ENCODE measurements at places on chromosomes 4 and X. TPM values are rescaled to one million over a fixed set of nuclear protein-coding genes. Genes with fewer than 3 reads are reported as not detected.
A peak's percentile ranks its signal among the peaks of the same experiment; 100 is the strongest.

TCEAL6 gene
- not detected for total RNA-seq

CYLC1 gene
- not detected for total RNA-seq

LPAR4 gene
- 0.23 TPM for total RNA-seq

PSAPL1 gene
- total RNA-seq, result not detected

MAGED2 gene
- 49.3 TPM for total RNA-seq

TACR3 gene
- total RNA-seq, result not detected

SPACA5 gene
- not detected for total RNA-seq

MAGEB2 gene
- total RNA-seq, result not detected

TRIM75 gene
- not detected for total RNA-seq

GRCh38 chrX:55486736-55487135, 2.9 kb downstream of the USP51 start:
- H3K27me3 ChIP-seq, result no peaks in the 10 kb centered on the region
- no peak overlapping the region for H3K27ac ChIP-seq
- no peak for DNase-seq
- H3K4me1 ChIP-seq, result peaks cover 6% of the 10 kb centered on the region
- H3K36me3 ChIP-seq, result no peaks in the 10 kb centered on the region
- no peak overlapping the region for H3K4me3 ChIP-seq

- no peaks in the 10 kb centered on the region for H3K4me1 ChIP-seq
- DNase-seq, result no peak
- H3K27ac ChIP-seq, result no peak overlapping the region
- H3K4me3 ChIP-seq, result no peak overlapping the region
Observed at GRCh38 chr4:4792466-4792865, 67.0 kb upstream of the MSX1 start.

DNA sequence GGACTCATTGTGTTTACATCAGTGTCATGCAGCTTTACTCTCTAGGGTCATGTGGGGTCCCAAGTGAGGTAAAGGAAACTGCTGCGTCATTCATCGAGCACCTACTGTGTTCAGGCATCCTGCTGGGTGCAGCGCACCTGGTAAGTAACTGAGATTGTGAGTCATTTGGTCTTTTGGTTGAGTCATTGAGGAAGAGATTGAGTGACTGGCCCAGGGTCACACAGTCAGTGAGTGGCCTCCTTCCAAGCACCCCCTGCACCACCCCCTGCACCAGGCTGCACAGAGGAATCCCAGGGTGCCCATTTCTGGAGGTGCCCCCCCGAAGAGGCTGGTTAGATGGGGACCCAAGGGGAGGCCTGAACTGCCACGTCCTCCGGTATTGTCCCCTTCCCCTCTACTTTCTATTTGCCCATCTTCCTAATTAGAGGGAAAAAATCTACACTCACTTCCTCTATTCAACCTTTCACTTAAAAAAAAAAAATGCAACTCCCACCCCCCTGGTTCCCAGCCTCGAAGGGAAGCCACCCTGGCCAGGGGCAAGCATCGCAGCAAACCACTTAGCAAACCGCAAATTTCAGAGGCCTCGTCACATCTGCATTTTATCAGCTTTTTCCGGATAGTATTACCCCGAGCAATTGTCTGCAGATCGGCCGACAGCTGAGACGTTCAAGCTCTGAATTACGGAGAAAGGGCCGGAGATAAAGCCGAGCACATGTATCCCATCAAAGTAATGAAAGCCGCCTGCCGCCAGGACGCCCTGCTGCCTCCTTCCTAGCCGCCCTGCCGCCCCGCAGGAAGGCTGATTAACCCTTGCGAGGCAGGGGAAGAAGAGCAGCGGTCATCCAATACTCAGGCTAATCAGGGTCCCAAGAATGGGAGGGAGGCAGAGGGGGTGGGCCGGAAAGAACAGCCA, 96.3 kb upstream of the MSX1 start:
- DNase-seq, result no peak
- H3K4me3 ChIP-seq, result peak overlapping the region; percentile 81
- H3K36me3 ChIP-seq, result no peaks in the 10 kb centered on the region
- H3K27ac ChIP-seq, result no peak overlapping the region
- H3K4me1 ChIP-seq, result peaks cover 6% of the 10 kb centered on the region

DNA sequence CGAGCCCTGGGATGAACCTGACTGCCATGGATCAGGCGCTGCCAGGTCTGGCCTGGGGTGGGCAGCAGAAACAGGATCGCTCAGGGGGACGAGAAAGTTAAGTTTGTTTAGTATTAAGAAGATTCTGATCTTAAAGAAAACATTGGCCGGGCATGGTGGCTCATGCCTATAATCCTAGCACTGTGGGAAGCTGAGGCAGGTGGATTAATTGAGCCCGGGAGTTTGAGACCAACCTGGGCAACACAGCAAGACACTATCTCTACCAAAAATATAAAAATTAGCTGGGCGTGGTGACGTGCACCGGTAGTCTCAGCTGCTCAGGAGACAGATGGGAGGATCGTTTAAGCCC, 696 bp upstream of the FLNA start:
- no peak overlapping the region for H3K4me3 ChIP-seq
- H3K36me3 ChIP-seq, result no peaks in the 10 kb centered on the region
- no peaks in the 10 kb centered on the region for H3K27me3 ChIP-seq
- no peak for DNase-seq
- H3K4me1 ChIP-seq, result peaks cover 7% of the 10 kb centered on the region
- H3K27ac ChIP-seq, result peak overlapping the region; percentile 29

DNA sequence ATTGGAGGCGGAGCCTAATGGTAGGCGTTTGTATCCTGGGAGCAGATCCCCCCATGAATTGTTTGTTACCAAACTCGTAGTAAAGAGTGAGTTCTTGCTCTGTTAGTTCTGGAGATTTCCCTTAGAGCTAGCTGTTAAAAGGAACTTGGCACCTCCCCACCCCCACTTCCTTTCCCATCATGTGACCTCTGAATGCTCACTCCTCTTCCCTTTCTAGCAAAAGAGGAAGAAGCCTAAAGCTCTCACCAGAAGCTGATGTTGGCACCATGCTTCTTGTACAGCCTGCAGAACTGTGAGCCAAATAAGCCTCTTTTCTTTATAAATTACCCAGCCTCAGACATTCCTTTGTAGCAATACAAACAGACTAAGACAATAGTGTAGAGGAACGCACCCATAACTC, 13.8 kb upstream of the ATOH1 start:
- no peak for DNase-seq
- no peaks in the 10 kb centered on the region for H3K27me3 ChIP-seq
- H3K27ac ChIP-seq, result no peak overlapping the region
- H3K4me1 ChIP-seq, result no peaks in the 10 kb centered on the region

DNA sequence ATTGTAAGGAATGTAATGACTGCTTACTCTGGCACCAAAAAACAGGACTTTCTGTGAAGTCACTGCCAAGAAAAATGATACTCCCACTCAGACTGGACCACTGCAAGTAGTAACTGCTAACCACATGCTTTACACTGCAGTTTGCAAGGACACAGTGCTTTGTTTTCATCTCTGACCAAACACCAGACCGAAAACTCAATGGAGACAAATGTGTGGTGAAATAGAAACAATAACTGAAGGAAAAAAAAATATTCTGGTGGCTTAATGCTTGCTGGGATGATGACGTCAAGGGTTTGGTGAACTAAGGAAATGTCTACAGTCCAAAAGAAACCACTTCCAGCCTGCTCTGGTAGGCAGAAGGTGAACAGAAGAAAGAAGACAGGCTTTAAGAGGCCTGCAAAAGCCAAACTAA, 13.2 kb downstream of the GPC4 start:
- no peak for DNase-seq
- peaks cover 6% of the 10 kb centered on the region for H3K27me3 ChIP-seq
- no peak overlapping the region for H3K27ac ChIP-seq
- peak overlapping the region; percentile 8 for H3K4me3 ChIP-seq
- H3K36me3 ChIP-seq, result no peaks in the 10 kb centered on the region

GRCh38 chrX:105872941-105873340, 50.6 kb downstream of the NRK start:
- H3K4me3 ChIP-seq, result no peak overlapping the region
- no peaks in the 10 kb centered on the region for H3K36me3 ChIP-seq
- no peak for DNase-seq
- H3K27ac ChIP-seq, result no peak overlapping the region

GRCh38 chrX:44101281-44101680, 128.1 kb upstream of the NDP start:
- no peaks in the 10 kb centered on the region for H3K4me1 ChIP-seq
- H3K36me3 ChIP-seq, result no peaks in the 10 kb centered on the region
- no peaks in the 10 kb centered on the region for H3K27me3 ChIP-seq
- no peak overlapping the region for H3K4me3 ChIP-seq

DNA sequence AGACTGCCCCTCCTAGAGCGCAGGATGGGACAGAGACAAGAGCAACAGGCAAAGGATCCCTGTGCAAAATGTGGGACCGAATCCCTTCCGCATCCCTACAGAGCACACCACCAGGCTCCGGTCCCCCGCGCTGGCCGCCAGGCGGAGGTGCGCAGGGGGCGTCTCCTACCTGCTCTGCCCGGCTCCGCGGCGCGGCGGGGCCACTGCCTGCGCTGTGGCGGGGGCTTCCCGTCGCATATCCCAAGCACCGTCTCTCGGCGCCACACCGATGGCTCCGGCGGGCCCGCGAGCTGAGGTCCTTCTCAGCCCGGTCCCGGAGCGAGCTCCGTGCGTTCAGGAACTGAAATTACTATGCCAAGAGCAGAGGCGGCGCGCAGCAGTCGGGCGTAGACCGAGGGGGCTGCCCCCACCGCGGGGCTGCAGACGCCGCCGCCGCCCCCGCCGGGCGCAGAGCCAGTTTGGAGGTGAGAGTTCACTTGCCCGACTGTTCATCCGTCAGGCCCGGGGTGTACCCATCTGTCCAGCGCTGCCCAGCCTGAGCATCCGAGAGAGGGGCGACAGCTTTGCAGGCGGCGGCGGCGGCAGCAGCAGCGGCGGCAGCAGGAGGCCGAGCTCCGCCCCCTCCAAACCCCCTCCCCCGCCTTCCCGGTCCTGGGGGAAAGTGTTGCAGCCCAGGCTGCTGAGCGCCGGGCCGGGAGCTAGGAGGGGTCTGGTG, at the start of gene GPRIN3:
TSS of gene GPRIN3 (minus strand) at position 355 of the 715 bp plus-strand sequence. CDS start 57,690 bp downstream, outside the sequence.
- DNase-seq, result peak; percentile 64
- peak within 1 kb of the TSS; percentile 97 for H3K4me3 ChIP-seq
- peaks cover 49% of the 10 kb centered on the region for H3K4me1 ChIP-seq

DNA sequence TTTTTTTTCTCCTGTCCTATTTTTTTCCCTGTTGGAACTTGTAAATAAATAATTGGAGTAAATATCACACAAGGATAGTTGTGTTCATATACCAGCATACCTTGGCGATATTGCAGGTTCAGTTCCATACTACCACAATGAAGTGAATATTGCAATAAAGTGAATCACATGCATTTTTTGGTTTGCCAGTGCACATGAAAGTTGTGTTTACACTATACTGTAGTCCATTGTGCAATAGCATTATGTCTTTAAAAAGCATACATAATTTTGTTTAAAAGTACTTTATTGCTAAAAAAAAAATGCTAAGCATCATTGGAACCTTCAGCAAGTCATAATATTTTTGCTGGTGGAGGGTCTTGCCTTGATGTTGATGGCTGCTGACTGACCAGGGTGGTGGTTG, 88.6 kb downstream of the GSTCD start:
- H3K4me3 ChIP-seq, result no peak overlapping the region
- no peaks in the 10 kb centered on the region for H3K4me1 ChIP-seq
- no peaks in the 10 kb centered on the region for H3K27me3 ChIP-seq
- no peak overlapping the region for H3K27ac ChIP-seq
- no peak for DNase-seq
- no peaks in the 10 kb centered on the region for H3K36me3 ChIP-seq

DNA sequence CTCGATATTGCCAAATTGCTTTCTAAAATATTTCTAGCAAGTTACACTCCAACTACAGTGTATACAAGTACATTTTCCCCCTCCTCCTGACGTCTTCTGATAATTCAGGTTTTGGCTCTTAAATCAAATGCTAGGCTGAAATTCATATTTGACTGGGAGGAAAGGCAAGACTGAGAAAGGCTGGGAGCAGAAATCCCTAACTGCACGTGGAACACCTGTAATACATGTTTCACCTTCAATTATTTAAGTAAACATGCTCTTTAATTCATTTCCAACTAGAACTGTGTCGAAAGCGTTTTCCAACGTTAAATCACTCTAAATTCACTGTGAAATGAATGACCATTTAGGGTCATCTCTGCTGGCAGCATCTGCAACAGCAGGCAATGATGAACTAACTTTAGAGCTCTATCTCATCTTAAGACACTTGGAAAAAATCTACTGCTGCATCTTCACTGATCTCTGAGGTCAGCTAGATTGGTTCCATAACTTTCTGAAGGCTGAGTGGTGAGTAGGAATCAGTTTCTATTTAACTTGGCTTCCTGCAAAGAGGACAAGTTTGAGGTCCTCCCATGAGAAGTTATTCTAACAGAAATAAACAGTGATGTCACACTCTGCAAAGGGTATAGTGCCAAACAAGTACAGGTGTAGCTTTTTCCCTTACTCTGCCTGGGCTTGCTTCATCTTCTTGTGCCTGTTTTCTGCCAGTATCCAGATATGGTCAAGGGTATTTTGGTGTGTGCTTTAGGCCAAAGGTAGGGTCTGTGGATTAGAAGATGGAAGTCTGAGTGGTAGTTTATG, 144.3 kb upstream of the PAK3 start:
- H3K36me3 ChIP-seq, result no peaks in the 10 kb centered on the region
- no peaks in the 10 kb centered on the region for H3K4me1 ChIP-seq
- no peak overlapping the region for H3K4me3 ChIP-seq
- H3K27me3 ChIP-seq, result no peaks in the 10 kb centered on the region
- DNase-seq, result no peak

- H3K27ac ChIP-seq, result no peak overlapping the region
- no peaks in the 10 kb centered on the region for H3K36me3 ChIP-seq
- H3K27me3 ChIP-seq, result peaks cover 43% of the 10 kb centered on the region
- H3K4me1 ChIP-seq, result no peaks in the 10 kb centered on the region
- no peak for DNase-seq
Observed at GRCh38 chr4:74328501-74328900, 20.2 kb downstream of the EPGN start.

GRCh38 chrX:66018585-66019309, 21.1 kb downstream of the VSIG4 start:
- H3K27ac ChIP-seq, result peak overlapping the region; percentile 5
- H3K4me3 ChIP-seq, result peak overlapping the region; percentile 25
- H3K4me1 ChIP-seq, result peaks cover 38% of the 10 kb centered on the region
- no peak for DNase-seq
- no peaks in the 10 kb centered on the region for H3K36me3 ChIP-seq
- H3K27me3 ChIP-seq, result no peaks in the 10 kb centered on the region

DNA sequence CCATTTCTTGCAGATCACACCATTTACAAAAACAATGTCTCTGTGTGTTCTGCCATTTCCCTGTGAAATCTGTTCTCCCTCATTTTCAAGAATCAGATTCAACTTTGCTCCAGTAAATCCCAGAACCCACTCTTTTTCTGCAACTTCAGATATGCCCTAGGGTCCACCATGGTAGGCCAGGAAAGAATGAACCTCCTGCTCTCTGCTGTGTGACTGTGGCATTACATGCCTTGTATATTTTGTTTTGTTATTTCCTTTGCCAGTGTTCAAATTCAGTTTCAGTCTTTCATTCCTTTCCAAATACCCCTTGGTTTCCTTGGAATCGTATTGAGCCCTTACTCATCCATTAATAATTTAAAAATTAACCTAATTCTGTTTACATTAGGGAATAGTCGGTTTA, 290.2 kb upstream of the VCX start:
- H3K4me1 ChIP-seq, result no peaks in the 10 kb centered on the region
- no peak overlapping the region for H3K27ac ChIP-seq
- DNase-seq, result no peak
- no peaks in the 10 kb centered on the region for H3K27me3 ChIP-seq

GRCh38 chrX:75623535-75623934, 100.7 kb upstream of the ZDHHC15 start:
- no peaks in the 10 kb centered on the region for H3K27me3 ChIP-seq
- no peak overlapping the region for H3K27ac ChIP-seq
- H3K4me1 ChIP-seq, result no peaks in the 10 kb centered on the region
- H3K4me3 ChIP-seq, result no peak overlapping the region

- no peaks in the 10 kb centered on the region for H3K27me3 ChIP-seq
- H3K4me3 ChIP-seq, result no peak overlapping the region
- DNase-seq, result no peak
- no peaks in the 10 kb centered on the region for H3K4me1 ChIP-seq
Observed at GRCh38 chr4:137707626-137708025, 175.3 kb upstream of the PCDH18 start.
